ENCODE measurements at places on chromosomes 4 and X.

DNA sequence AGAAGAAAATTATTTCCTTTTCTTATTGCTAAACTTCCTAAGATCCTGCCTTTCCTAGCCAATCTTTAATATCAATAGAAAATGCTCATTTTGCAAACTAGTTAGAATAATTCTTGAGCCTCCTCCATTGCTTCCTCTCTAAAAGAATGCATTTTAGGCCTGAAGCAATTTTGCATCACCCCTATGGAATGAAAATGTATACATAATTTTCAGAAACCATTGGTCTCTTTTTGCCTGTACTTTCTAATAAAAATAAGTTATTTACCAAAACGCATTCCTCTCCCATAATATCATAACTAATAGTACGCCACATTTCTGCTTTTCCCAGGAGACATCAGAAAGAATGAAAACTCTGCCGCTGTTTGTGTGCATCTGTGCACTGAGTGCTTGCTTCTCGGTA lies 1.7 kb downstream of the MUC7 start:
- no peak for DNase-seq

GRCh38 chr4:127669691-127670090 lies 36.9 kb downstream of the INTU start:
- DNase-seq: no peak

DNA sequence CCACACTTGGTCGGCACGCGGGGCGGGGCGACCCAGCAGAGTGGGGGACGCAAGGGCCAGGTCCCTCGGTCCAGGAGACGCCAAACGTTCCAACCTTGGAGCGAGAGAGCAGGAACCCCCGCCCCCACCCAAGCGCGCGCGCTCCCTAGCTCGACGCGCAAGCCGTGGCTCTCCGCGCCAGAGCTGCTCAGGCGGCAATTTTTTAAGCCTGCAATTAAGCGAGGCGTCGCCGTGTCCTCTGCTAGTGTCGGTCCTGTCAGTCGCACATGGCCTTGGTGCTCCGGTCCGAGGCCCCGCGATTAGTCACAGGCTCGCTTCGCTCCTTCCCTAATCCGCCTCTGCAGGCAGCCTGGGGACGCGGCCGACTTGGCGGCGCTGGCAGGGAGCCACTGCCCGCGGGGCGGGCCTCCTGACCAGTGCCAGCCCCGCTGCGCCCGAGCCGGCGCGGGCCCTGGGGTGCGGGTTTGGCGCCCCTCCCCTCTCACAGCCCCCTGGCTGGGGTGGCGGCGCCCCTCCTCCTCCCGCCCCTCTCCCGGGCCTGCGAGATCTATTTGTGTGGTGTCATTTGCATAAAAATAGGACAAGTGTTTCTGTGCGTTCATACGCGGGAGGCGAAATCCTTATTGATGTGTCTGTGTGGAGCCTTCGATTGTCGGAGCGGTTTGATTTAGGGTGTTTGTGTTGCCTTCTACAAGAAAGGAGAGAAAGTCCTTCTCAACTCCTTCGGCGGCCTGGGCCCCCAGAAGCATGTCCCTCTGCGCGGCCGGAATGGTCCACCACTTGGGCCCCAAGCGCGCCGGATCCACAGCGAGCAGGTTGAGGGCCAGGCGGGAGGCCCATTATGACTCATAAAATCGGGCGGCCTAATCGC lies 9.8 kb upstream of the BCOR start:
- DNase-seq: no peak

DNA sequence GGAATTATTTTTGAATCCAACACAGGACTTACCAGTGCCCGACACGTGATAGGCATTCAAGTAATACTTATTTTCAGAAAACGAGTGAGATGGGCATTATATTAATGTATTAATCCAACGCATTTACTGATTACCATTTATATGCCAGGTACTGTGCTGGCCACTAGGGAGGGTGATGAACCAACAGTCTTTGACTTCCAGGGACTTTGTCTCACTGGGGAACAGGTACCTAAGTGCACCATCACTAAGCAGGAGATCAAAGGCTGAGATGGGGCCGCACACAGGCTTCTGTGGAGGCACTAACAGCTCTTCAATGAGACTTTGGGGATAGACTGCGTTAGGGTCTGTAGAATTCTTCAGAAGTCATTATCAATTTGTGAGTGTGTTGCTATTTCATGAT lies 5.7 kb upstream of the TADA2B start:
- DNase-seq: no peak

DNA sequence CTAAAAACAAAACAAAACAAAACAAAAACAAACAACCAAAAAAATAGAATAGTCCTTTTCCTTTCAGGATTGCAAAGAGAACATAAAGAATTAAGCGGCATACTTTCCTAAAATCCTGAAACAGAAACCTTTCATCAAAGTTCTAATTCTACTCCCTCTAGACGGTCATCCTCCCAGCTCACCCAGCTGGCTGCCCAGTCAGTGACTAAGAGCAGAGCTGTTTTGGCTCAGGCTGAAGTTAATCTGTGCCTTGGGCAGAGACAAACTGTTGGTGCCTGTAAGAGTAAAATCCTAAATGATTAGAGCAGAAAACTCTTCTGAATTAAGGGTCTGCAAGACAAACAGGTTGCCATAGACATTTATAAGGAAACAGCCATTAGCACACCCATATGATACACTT lies 17.6 kb upstream of the WAS start:
- no peak for DNase-seq

Data from stimulated activated CD8-positive, alpha-beta memory T cell treated with anti-CD3 and anti-CD28 coated beads, Interleukin-15, amount 100 ng/mL, for 4 hours (primary cell).